EL (cell line): ENCODE measurements at places on chromosomes 5 and 9.

DNA sequence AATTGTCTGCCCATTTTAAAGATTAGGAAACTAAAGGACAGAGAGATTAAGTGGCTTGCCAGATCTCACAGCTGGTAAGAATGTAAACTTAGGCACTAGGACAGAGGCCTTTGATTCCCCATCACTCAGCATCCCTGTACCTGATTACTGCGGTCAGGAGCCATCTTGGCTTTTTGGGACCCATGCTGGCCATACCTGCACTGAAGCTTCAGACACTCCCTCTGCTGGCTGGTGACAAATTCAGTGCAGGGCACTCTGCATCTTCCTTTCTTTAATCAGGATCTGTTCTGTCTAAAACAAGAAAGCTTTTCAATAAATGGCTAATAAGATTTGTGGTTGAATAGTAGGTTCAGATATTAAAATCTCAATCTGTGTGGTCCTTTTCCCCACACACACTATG is 215.5 kb upstream of the RORB start:
- DNase-seq: no peak

GRCh38 chr5:143063175-143063970 is 293.2 kb downstream of the ARHGAP26 start:
- DNase-seq: no peak

GRCh38 chr9:109027176-109027575 is 13.9 kb upstream of the CTNNAL1 start:
- DNase-seq: no peak

- no peak for DNase-seq
Measured at GRCh38 chr9:128082151-128082550, 14.1 kb downstream of the SLC25A25 start.
